PC-3 (cell line): ENCODE measurements at places on chromosomes 7 and 10.

DNA sequence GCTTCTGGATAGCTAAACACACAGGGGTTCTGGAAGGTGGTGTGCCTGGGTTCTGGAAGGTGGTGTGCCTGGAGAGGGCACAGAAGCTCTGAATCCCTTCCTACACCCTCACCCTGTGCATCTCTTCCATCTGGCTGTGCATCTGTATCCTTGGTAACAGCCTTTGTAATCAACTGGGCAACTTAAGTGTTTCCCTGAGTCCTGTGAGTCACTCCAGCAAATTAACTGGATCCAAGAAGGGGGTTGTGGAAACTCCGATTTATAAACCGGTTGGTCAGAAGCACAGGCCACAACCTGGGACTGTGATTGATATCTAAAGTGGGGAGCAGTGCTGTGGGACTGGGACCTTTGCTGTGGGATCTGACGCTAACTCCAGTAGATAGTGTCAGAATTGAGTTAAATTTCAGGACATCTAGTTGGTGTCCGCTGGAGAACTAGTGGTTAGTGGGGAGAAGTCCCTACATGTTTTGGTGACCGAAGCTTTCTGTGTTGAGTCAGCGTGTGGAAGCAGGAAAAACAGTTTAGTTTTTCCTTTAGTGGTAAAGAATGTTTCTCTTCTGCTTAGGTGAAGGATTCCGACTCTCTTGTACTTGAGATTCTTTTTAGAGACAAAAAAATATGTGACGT lies 228.1 kb downstream of the BMPER start:
- DNase-seq: peak; percentile 10

GRCh38 chr7:36161996-36162395 lies 8.9 kb downstream of the EEPD1 start:
- peak; percentile 98 for DNase-seq

GRCh38 chr7:46672861-46673260 lies 751.8 kb upstream of the IGFBP3 start:
- DNase-seq: no peak

DNA sequence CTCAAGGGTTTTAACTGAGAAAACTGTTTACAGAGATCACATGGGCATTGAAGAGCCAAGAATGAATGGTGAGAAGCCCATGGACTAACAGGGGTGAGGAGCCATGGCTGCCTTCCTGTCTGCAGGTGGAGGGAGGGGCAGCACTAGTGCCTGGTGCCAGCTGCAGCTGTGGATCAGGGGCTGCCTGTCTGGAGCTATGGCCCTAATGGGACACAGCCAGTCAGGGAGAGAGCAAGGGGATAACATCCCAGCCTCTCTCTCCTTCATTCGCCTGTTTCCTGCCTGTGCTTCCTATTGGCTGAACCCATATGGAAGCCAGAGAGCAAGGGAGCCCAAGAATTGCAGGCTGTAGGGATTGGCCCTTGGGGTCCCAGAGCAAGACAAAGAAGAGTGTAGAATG lies 125.8 kb upstream of the GAD2 start:
- no peak for DNase-seq

DNA sequence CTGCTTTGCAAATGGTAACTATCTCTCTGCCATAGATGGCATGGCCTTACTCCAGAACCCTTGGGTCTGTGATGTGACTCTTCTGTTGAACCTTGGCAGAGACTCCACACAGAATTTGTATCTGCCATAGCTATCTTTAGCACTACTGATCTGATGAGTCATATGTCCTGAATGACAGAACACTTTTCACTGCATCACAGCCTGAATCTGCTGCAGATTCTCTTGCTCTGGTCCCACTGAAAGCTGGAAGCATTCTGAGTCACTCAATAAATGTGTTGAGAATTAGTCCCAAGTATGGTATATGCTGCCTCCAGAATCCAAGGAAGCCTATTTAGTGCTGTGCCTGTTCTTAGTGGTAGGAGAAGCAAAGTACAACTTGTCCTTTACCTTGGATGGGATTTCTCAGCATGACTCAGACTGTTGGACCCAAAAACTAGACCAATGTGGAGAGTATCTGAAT lies 39.5 kb upstream of the ANKRD1 start:
- DNase-seq: peak; percentile 76

DNA sequence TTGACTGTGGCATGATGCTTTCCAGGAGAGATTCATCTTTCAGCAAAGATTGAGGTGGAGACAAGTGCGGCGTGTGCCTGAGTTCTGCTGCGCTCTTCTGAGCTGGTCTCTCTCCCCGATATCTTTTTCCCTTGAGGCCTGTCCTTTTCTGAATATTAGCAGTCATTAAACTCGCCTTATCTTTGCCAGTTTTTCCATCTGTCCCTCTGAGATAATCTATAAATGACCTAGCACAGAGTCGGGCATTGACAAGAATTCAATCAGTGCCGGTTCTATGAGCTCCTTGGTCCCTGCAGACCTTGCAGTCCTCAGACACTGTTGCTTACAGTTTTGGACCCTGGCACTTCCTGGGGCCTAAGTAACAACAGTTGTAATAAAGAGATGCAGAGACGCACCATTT lies 89.7 kb upstream of the IKZF1 start:
- DNase-seq: no peak

DNA sequence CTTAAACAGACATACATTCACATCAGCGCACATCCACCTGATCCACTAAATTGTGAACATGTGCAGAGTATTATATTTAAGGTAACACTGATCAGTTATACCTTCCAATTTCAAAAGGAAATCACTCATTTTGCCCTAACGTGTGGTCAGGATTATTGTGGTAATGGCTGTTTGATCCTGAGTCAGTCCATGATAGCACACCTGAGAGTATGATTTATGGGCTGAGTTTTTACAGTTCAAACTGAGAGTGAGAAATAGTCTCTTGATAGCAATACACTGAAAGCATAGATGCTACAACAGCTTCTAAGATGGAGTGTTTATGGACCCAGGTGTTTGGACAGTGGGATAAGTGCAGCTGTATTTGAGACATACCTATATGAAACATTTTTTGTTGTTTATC lies 96.7 kb downstream of the KIF20B start:
- DNase-seq: no peak

GRCh38 chr7:126286317-126286716 lies 966.4 kb downstream of the GRM8 start:
- no peak for DNase-seq

DNA sequence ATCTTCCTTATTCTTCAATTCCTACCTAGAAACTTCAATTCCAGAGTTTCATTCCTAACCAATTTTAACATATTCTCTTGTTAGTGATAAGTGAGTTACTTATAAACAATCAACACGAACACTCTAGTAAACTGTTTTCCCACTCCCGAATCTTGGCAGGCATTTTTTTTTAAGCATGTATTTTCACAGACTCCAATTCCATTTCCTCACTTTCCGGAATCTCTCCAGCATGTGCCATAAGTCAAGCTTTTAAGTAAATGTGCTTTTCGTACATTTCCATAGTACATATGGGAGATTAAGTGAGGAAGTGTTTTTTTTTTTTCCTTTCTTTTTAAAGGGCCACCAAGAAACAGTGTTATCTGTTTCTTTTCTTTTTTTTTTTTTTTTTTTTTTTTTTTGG lies 89.1 kb downstream of the FGFR2 start:
- no peak for DNase-seq

GRCh38 chr7:107951172-107951787 lies 51.7 kb downstream of the LAMB1 start:
- no peak for DNase-seq

DNA sequence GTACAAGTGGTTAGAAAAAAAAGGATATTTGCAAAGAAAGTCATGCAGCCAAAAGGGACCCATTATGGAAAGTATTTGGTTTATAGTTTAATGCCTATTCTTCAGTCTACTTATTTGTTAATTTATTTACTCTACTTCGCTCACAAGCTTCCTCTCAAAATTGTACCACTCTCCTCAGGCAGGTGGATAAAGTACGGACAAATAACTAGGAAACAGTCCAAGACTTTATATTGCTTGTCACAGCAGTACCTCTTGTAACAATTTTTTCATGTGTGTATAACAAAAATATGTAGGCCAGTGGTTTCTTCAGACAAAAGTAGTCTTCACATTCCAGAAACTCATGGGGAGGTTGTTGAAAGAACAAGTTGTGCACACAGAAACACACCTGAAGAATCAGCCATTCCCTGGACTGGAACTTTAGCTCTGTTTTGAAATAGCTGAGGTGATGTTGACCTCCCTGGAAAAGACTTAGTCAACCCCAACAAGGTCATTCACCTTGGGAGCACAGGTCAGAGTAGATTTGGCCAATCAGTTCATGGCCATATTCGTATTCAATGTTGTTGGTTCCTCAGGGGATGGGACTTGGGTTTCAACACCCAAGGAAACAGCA lies 73.4 kb downstream of the TES start:
- no peak for DNase-seq

DNA sequence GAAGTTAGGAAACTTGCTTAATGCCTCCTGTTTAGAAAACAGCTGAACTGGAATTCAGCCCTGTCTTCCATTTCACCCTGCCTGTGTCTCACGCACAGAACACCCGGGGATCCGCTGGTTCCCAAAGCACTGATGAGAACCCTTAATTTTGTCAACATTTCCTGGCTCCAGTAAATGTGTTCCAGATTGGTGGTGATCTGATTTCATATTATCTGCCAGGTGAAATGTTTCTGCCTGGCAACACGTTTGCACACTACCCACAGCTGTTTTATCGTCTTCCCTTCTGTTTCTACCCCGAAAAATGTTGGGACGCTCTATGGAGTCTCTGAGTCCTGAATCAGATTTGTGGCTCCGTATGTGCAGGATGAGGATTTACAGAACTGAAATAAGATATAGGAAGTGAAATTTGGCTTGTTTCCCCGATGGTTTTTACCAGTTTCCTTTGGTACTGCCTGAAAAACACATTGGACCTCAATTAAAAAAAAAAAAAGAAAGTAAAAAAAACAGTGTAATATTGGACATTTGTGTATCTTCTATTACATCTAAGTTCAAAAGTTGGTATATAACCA lies 29.0 kb downstream of the MRC1 start:
- DNase-seq: no peak

- no peak for DNase-seq
These were observed 3.4 kb downstream of the H2BK1 start for GRCh38 chr7:151206914-151207313.
